Activated B cell treated with CpG ODN at 0.5 μM for 24 hours (primary cell): ENCODE measurements at places on chromosomes 2 and 18. TPM values are rescaled to one million over a fixed set of nuclear protein-coding genes. Genes with fewer than 3 reads are reported as not detected.
A peak's percentile ranks its signal among the peaks of the same experiment; 100 is the strongest.

DNA sequence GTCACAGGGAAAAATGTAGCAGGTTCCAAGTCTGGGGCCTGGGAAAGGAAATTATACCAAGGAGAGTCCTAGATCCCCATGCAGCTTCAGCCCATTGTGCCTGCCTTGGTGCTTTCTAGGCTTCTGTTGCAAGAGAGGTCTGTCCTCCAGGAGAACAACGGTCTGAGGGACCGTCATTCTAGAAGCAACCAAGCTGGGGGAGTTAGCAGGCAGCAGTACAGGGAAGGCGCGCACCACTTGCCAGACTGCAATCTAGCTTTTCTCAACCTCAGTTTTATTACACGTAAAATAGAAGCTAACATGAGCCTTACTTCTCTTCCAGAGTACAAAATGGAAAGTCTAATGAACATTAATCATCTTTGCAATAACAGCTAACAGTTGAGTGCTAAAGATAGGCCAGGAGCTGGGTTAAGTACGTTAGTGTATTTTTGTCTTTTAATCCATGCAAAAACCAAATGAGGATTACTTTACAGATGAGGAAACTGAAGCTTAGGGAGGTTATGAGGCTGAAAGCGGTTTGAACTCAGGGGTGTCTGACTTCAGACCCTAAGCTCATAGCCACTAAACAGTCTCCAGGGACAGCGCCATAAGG is 1.9 kb downstream of the TCF23 start:
- H3K4me1 ChIP-seq = no peaks in the 10 kb centered on the region
- H3K27me3 ChIP-seq = peaks cover 24% of the 10 kb centered on the region
- no peak overlapping the region for H3K4me3 ChIP-seq
- H3K36me3 ChIP-seq = no peaks in the 10 kb centered on the region
- DNase-seq = no peak

PKDCC gene
- 0.24 TPM in 1 of 2 replicates, not detected in the other for total RNA-seq

- no peaks in the 10 kb centered on the region for H3K27me3 ChIP-seq
- H3K4me1 ChIP-seq = peaks cover 29% of the 10 kb centered on the region
- H3K27ac ChIP-seq = no peak overlapping the region
- no peak overlapping the region for H3K4me3 ChIP-seq
- no peak for DNase-seq
Observed at GRCh38 chr2:173998386-173998785, 33.2 kb upstream of the SP3 start.

- no peaks in the 10 kb centered on the region for H3K4me1 ChIP-seq
- no peak overlapping the region for H3K4me3 ChIP-seq
- no peaks in the 10 kb centered on the region for H3K36me3 ChIP-seq
- no peaks in the 10 kb centered on the region for H3K27me3 ChIP-seq
- no peak for DNase-seq
Observed at GRCh38 chr18:6606411-6607085, 123.0 kb upstream of the ARHGAP28 start.

SPC25 gene
- total RNA-seq = 0.18 and 0.95 TPM in 2 replicates

DNA sequence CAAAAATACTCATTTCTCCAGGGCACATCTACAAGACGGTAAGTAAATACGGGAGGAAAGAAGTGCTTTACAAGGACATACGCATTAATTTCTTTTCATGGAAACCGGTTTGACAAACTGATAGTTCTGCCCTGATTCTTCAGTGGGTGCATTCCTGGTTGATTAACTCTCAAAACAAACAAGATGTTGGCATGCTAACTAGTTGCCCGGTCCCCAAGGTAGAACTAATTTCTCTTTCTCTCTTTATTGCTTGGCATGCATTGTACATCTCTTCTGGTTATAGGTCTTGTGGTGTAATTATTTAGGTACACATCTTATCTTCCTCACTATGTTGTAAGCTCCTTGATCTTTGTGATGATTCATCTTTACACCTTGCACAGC is 46.9 kb upstream of the SPATS2L start:
- H3K27ac ChIP-seq = no peak overlapping the region
- peaks cover 3% of the 10 kb centered on the region for H3K27me3 ChIP-seq
- no peak for DNase-seq
- no peak overlapping the region for H3K4me3 ChIP-seq
- no peaks in the 10 kb centered on the region for H3K36me3 ChIP-seq

- no peaks in the 10 kb centered on the region for H3K36me3 ChIP-seq
- no peaks in the 10 kb centered on the region for H3K27me3 ChIP-seq
- no peak for DNase-seq
- H3K4me1 ChIP-seq = no peaks in the 10 kb centered on the region
- H3K4me3 ChIP-seq = no peak overlapping the region
Observed at GRCh38 chr18:69267895-69268294, 132.8 kb upstream of the DOK6 start.

IL1RN gene
- total RNA-seq = 0.32 TPM in 1 of 2 replicates, not detected in the other

GPR35 gene
- 1.6 TPM in 2 replicates for total RNA-seq

CNTNAP5 gene
- not detected in 2 replicates for total RNA-seq

ZNF521 gene
- total RNA-seq = 0.16 and 0.61 TPM in 2 replicates

GRCh38 chr2:232296776-232297525 is 81.6 kb upstream of the ALPP start:
- peaks cover 35% of the 10 kb centered on the region for H3K36me3 ChIP-seq
- no peaks in the 10 kb centered on the region for H3K27me3 ChIP-seq
- peaks cover 2% of the 10 kb centered on the region for H3K4me1 ChIP-seq
- H3K4me3 ChIP-seq = no peak overlapping the region
- no peak overlapping the region for H3K27ac ChIP-seq
- no peak for DNase-seq

FOXD4L1 gene
- 0.17 and 0.35 TPM in 2 replicates for total RNA-seq

GRCh38 chr2:172293952-172294351 is 133.4 kb upstream of the ITGA6 start:
- H3K4me1 ChIP-seq = no peaks in the 10 kb centered on the region
- peaks cover 14% of the 10 kb centered on the region for H3K27me3 ChIP-seq
- DNase-seq = no peak
- H3K36me3 ChIP-seq = no peaks in the 10 kb centered on the region

GRCh38 chr2:111121028-111121827 is 514 bp downstream of the BCL2L11 start:
- H3K27ac ChIP-seq = peak overlapping the region; percentile 89
- peak overlapping the region; percentile 97 for H3K4me3 ChIP-seq
- H3K36me3 ChIP-seq = peaks cover 48% of the 10 kb centered on the region
- peaks cover 51% of the 10 kb centered on the region for H3K4me1 ChIP-seq
- DNase-seq = peak; percentile 62
- peaks cover 5% of the 10 kb centered on the region for H3K27me3 ChIP-seq

DNA sequence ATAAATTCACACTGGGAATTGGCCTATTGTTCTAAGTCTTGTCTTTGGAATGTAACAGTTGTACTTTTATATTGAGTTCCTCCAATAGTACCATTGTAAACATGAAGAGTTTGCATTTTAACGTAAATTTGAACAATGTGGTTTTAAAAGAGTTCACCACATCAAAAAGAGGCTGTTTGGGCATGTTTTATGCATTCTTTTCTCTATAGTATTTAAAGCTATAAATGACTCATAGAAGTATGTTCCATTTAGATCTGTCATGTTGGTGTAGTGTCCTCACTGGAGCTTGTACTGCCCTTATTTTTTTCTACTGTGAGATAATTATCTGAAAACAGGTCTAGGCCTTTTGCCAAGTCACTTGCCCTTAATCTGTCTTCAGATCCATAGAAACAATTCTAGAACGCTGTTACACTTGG is 141.9 kb downstream of the RHBDD1 start:
- no peak overlapping the region for H3K4me3 ChIP-seq
- no peak for DNase-seq
- H3K4me1 ChIP-seq = peaks cover 6% of the 10 kb centered on the region
- H3K27ac ChIP-seq = no peak overlapping the region

MOGAT1 gene
- not detected in 2 replicates for total RNA-seq

- H3K27me3 ChIP-seq = peaks cover 7% of the 10 kb centered on the region
- DNase-seq = no peak
- H3K4me1 ChIP-seq = no peaks in the 10 kb centered on the region
- no peak overlapping the region for H3K27ac ChIP-seq
Observed at GRCh38 chr2:69572641-69573040, 70.9 kb downstream of the AAK1 start.

MRPL44 gene
- total RNA-seq = 29.9 and 30.4 TPM in 2 replicates

- no peaks in the 10 kb centered on the region for H3K4me1 ChIP-seq
- no peaks in the 10 kb centered on the region for H3K36me3 ChIP-seq
- H3K27ac ChIP-seq = no peak overlapping the region
- DNase-seq = no peak
- no peak overlapping the region for H3K4me3 ChIP-seq
Observed at GRCh38 chr2:51516667-51517066, 484.7 kb upstream of the NRXN1 start.

- H3K4me3 ChIP-seq = no peak overlapping the region
- peaks cover 7% of the 10 kb centered on the region for H3K27me3 ChIP-seq
- DNase-seq = no peak
- H3K36me3 ChIP-seq = no peaks in the 10 kb centered on the region
- H3K27ac ChIP-seq = no peak overlapping the region
Observed at GRCh38 chr2:18402-19271, 27.7 kb downstream of the FAM110C start.

GRCh38 chr18:23515911-23516546 is 12.7 kb downstream of the RMC1 start:
- peak; percentile 42 for DNase-seq
- H3K27me3 ChIP-seq = no peaks in the 10 kb centered on the region
- peaks cover 76% of the 10 kb centered on the region for H3K36me3 ChIP-seq

- no peaks in the 10 kb centered on the region for H3K36me3 ChIP-seq
- DNase-seq = no peak
- H3K27ac ChIP-seq = no peak overlapping the region
- no peak overlapping the region for H3K4me3 ChIP-seq
- no peaks in the 10 kb centered on the region for H3K4me1 ChIP-seq
Observed at GRCh38 chr2:166230724-166231070, 102.9 kb upstream of the SCN1A start.

- no peak for DNase-seq
- no peaks in the 10 kb centered on the region for H3K27me3 ChIP-seq
- no peaks in the 10 kb centered on the region for H3K4me1 ChIP-seq
Observed at GRCh38 chr2:125679903-125680302, 976.1 kb upstream of the GYPC start.

GRCh38 chr18:22813648-22814328 is 119.3 kb upstream of the RBBP8 start:
- no peak overlapping the region for H3K4me3 ChIP-seq
- H3K27me3 ChIP-seq = peaks cover 8% of the 10 kb centered on the region
- no peaks in the 10 kb centered on the region for H3K36me3 ChIP-seq
- DNase-seq = no peak
- no peaks in the 10 kb centered on the region for H3K4me1 ChIP-seq

DNA sequence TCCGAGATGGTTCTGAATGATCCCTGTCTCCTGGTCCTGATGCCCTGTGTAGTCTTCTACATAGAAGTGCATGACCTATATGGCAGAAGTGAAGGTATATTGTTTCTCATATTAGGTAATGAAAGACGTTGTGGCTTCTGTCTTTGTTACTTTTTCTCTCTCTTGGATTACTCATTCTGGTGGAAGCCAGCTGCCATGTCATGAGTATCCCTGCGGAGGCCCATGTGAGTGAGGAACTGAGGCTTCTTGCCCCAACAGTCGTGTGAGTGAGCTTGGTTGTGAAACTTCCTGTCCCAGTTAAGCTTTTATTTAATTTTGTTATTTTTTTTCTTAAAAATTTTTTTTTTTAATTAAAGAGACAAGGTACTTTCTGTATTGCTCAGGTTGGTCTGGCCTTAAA is 134.7 kb downstream of the UBR3 start:
- H3K4me1 ChIP-seq = no peaks in the 10 kb centered on the region
- peaks cover 63% of the 10 kb centered on the region for H3K36me3 ChIP-seq
- DNase-seq = no peak
- H3K4me3 ChIP-seq = no peak overlapping the region

LOXHD1 gene
- not detected in 2 replicates for total RNA-seq

DNA sequence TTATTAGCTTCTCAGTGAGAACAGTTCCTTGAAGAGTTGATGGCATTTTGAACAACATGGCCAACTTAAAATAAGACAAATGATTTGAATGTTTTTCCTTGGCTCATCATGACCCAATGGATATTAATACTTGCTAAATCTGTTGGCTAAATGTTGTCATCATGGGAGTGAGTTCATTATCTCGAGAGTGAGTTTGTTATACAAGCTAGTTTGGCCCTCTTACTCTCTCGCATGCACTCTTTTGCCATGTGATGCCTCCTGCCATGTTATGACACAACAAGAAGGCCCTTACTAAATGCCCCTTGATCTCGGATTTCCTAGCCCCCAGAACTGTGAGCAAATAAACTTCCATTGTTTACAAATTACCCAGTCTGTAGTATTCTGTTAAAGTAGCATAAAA is 22.9 kb upstream of the SANBR start:
- DNase-seq = no peak
- H3K27ac ChIP-seq = no peak overlapping the region
- H3K27me3 ChIP-seq = no peaks in the 10 kb centered on the region
- H3K4me1 ChIP-seq = peaks cover 17% of the 10 kb centered on the region

DNA sequence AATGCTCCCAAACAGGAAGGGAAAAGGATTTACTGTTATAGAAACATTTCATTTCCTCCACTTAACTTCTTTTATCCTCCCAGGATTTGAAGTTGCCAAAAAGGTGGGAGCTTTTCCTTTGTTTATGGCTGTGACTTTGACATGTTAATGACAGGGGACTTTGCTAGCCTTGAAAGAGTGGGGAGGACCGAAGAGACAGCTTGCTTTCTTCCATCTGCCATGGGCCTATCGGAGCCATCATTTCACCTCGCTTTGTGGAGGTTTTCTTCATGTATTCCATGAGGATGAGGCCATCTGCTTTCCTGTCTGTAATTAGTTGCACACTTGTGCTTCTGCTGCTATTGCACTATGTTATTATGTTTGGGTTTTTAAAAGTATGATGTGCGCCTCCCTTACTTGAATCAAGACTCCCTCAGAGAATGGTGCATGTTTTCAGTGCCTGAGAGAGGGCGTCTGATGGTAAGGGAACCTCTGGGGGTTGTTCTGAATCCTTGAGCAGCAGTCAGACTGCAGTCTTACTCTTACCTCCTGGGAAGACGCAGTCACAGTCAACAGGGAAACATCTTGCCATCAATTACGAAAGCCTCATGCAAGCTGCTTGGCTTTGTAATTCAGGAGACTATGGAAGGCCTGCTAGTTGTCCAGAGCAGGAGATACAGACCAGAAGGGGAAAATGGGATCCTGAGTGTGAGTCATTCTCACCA is 173.3 kb upstream of the MGAT5 start:
- DNase-seq = no peak
- H3K4me1 ChIP-seq = peaks cover 23% of the 10 kb centered on the region
- no peak overlapping the region for H3K27ac ChIP-seq
- no peaks in the 10 kb centered on the region for H3K36me3 ChIP-seq
- H3K4me3 ChIP-seq = no peak overlapping the region

GRCh38 chr2:75199428-75200011 is at the start of gene TACR1:
Gene TACR1 (minus strand): TSS chr2:75199520. CDS start chr2:75198934, 586 bp downstream.
- peak; percentile 55 for DNase-seq
- H3K27ac ChIP-seq = no peak within 1 kb of the TSS
- peaks cover 20% of the 10 kb centered on the region for H3K4me1 ChIP-seq
- H3K4me3 ChIP-seq = peak within 1 kb of the TSS; percentile 81
- H3K36me3 ChIP-seq = no peaks in the 10 kb centered on the region

ANKRD29 gene
- total RNA-seq = not detected in 2 replicates

DNA sequence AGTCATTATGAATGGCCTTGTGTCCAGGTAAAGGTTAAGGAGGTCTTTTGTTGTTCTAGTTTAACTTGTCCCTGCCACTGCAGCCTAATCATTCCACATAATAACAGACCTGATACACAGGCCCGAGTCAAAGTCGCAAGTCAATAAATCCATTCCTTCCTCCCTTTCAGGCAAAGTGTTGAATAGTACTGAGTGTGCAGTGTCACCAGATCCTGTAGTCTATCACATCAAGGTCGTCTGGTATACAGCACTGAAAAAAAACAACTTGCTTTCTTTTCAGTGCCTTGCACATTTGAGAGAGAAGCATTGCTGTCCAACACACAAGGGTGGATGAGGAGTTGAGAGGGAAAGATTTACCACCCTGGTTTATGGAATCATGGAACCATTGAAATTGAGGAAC is 606.2 kb downstream of the BCL11A start:
- H3K36me3 ChIP-seq = no peaks in the 10 kb centered on the region
- no peak overlapping the region for H3K4me3 ChIP-seq
- no peaks in the 10 kb centered on the region for H3K27me3 ChIP-seq
- H3K4me1 ChIP-seq = no peaks in the 10 kb centered on the region
- DNase-seq = no peak
